Tracheal epithelial cell (primary cell): ENCODE measurements at places on chromosomes 4 and X. TPM values are rescaled to one million over a fixed set of nuclear protein-coding genes. Genes with fewer than 3 reads are reported as not detected.

Gene MAGEC2
- not detected in 2 replicates for total RNA-seq

Gene KANTR
- 0.96 and 2.8 TPM in 2 replicates for total RNA-seq

Gene CLDN22
- total RNA-seq = not detected in 2 replicates

Gene SPATA4
- 0.24 TPM in 1 of 2 replicates, not detected in the other for total RNA-seq

Gene ZNF185
- 74.7 and 178 TPM in 2 replicates for total RNA-seq

Gene JCHAIN
- not detected in 2 replicates for total RNA-seq
